ENCODE measurements at places on chromosomes 12 and 14.

DNA sequence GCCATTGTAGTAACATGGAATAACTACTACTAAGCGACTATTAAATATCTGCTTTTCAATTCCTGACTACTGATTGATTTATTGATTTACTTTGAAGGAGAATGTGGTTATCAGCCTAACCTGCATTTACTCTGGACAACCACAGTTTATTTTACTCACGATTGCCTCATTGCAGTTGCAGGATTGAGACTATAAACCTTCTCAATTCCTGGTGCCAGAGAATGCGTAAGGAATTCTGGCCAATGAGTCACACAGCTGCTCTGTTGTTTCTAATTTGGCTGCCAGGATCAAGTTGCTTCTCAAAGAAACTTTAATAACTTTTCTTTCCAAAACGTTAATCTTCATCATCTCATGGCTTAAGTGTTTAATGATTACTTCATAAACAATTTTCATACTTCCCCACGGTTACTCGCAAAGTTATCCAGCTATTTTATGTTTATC is 13.1 kb upstream of the TMTC1 start:
- DNase-seq = peak; percentile 72

GRCh38 chr14:37592482-37593408 is 2.3 kb downstream of the FOXA1 start:
- DNase-seq = no peak

GRCh38 chr14:71362920-71363584 is 455.8 kb downstream of the PCNX1 start:
- DNase-seq = peak; percentile 74

GRCh38 chr12:113475451-113476175 is 3.9 kb upstream of the LHX5 start:
- no peak for DNase-seq

DNA sequence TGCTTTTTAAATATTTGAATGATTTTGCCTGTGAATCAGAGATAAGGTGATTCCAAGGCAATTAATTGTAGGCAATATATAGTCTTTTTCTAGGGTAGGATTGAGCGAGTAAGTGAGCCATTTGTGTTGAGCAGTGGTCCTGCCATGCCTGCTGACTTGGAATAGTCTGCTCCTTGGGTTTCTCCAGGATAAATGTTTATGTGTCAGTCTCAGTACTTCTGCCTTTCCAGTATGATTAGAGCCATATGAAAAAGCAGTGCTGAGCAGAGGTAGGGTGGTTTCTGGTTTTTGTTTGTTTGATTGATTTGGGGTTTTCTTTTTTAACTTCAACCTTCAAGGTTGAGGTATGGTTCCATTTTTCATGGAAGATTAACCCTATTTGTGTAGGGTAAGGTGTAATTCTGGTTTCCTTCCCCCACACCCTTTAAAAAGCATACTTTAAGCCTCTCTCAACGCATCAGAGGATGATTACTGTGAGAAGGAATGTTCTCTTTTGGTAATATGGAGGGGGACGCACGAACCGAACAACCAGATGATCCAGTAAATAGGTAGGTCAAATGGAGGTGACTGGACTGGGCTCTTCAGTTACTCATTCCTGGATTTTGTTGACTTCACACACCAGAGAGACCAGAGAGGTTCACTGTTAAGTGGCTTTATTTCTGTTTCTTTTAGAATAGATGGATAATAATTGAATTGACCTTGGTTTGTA is 22.7 kb downstream of the FRMD6 start:
- peak; percentile 82 for DNase-seq

Data from EH (cell line).